Hepatic stellate cell (primary cell): ENCODE measurements at places on chromosomes 3 and 15.

DNA sequence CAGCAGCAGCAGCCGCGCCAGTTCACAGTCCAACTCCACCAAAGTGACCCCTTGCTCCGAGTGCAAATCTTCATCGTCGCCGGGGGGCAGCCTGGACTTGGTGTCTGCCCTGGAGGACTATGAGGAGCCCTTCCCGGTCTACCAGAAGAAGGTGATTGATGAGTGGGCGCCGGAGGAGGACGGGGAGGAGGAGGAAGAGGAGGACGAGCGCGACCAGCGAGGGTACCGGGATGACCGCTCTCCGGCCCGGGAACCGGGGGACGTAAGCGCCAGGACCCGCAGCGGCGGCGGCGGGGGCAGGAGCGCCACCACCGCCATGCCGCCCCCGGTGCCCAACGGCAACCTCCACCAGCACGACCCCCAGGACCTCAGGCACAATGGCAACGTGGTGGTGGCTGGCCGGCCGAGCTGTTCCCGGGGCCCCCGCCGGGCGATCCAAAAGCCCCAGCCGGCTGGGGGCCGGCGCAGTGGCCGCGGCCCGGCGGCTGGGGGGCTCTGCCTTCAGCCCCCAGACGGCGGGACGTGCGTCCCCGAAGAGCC is 224.1 kb upstream of the IL12A start:
- no peak for DNase-seq

- no peak for DNase-seq
Observed at GRCh38 chr15:55267401-55268175, 22.0 kb downstream of the RAB27A start.

- DNase-seq = peak; percentile 62
Observed at GRCh38 chr3:59559721-59560435, 510.1 kb upstream of the CFAP20DC start.

GRCh38 chr15:95196176-95196915 is 965.0 kb downstream of the MCTP2 start:
- DNase-seq = no peak

- DNase-seq = no peak
Observed at GRCh38 chr15:66587749-66588148, 22.0 kb upstream of the LCTL start.

DNA sequence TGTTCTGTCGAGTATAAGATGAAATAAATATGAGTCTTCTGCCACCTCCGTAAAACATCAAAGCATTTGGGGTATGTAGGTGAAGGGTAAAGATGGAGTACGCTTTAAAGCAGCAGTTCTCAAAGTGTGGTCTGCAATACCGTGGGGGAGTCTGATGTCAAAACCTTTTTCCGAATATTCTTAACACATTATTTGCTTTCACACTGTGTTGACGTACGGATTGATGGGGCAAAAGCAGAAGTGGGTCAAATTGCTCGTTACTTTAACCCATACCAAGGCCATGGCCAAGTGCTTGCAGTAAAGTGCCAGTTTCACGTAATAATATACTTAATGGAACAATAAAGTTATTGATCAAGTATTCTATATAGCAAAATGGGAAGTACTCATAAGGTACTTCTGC is 36.3 kb downstream of the PAK2 start:
- no peak for DNase-seq

- DNase-seq = no peak
Observed at GRCh38 chr3:124834723-124835718, 52.1 kb downstream of the ITGB5 start.

DNA sequence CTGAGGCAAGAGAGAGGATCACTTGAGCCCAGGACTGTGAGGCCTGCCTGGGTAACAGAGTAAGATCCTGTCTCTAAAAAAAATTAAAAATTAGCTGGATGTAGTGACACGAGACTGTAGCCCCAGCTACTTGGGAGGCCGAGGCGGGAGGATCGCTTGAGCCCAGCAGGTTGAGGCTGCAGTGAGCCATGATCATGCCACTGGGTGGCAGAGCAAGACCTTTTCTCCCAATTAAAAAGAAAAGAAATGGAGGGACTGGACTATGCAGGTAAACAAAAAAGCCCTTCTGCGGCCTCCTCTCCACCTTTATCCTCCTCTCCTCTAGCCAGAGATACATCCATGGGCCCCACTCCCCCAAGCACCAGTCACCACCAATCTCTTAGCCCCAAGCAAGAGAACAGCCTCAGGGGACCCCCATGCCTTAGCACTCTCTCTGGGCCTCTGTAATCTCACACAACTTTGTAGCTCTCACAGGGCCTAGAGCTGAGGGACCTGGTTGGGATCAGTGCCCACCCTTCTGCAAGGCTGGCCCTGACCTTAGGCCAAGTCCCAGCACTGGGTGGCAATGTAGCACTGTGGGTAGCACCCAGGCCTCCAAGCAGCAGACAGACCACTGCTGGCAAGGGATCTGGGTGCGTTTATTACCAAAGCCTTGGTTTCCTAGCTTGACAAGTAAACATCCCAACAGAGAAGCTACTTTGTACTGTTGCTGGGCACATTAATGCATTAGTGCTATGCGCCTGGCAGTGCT is 43.4 kb downstream of the FAM174B start:
- no peak for DNase-seq

- no peak for DNase-seq
Observed at GRCh38 chr3:132573797-132574211, 23.3 kb upstream of the ACKR4 start.

- no peak for DNase-seq
Observed at GRCh38 chr15:43483297-43484128, 9.4 kb downstream of the TP53BP1 start.

DNA sequence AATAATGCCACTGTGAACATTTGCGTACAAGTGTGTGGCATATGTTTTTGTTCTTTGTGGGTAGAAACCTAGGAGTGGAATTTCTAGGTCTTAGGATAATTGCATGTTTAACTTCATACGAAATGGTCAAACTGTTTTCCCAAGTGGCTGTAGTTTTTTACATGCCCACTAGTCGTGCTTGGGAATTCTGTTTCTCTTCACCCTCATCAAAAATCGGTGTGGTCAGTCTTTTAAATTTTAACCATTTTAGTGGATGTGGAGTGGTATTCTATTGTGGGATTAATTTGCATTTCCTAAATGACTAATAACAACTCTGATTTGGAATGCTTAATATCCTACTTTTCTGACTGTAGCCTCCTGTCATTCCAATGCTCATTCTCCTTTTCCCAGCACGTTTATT is 27.6 kb downstream of the ZFAND6 start:
- DNase-seq = no peak

DNA sequence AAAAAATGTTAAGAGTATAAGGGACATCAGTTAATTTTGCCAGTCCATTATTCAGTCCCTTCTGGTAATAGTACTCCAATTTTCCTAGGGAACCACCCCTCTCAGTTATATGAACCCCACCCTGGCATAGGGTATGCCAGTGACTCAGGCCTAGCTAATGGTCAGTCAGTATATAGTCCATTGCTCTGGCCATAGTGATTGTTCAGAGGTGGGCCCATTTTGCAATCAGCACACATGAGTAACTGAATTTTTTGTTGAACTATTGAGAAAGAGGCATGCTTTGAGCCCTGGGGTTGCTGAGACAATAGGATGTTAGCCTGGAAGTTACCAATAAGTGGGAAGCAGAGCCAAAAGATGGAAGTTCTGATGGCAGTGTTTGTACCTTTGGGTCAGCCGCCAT is 4.1 kb downstream of the LRCH3 start:
- no peak for DNase-seq

DNA sequence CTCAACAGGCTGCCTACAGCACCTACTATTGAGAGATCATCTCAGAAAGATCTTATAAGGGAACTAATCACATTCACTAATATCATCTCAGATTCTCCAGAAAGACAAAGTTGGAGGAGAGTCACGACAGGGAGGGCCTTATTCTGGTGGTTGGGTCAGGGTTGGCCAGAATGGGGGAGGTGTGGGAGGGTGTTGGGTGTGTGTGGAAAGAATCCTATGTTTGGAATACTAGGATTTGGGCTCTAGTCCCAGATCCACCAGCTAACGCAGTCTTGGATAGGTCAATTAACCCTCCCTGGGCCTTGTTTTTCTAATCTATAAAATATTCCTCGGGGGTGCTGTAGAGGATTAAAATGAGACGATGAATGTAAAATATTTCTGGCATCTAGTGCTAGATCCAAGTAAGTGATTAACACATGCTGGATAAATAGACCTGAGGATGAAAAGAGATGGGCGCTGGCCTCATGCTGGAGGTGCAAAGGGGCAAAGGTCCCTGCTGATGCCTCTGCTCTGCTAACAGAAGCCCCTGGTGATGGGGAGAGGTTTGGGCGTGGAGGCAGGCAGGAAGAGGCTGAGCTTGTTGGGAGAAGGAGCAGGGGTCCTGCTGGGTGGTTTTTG is 67.6 kb upstream of the ETV5 start:
- DNase-seq = no peak

GRCh38 chr3:196641333-196642054 is 2.0 kb downstream of the NRROS start:
- DNase-seq = no peak

DNA sequence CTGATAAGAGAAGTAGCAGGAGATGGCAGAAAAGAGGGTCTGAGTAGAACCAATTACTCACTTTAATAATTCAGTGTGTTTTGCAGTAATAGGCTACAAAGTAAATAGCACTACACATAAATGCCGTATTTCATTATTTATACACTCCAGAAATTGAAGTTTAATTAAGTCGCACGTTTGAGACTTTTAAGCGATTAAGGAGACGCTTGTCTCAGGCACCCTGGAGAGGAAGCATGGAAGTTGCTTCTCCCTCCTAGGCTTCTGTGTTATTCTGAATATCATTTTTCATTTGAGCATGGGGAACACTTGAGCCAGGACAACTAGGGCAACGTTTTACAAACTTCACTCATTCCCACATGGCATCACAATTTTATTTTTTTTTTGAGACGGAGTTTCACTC is 12.2 kb downstream of the GXYLT2 start:
- no peak for DNase-seq

DNA sequence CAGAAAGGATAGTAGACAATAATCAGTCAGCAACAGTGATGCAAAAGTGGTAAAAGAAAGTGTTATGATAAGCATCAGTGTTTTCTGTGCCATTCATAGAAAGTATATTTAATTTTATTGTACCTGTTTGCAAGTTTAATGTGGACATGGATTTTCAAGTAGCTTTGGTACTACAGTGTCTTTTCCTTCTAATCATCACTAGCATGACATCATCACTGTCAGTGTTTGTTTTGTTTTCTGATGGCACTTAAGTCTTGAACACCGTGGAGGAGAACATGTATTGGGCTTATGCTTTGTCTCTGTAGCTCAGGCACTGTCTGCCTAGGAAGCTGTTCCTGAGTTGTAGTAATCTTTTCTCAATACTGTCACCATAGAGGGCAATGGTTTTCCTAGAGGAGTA is 41.9 kb downstream of the SETD5 start:
- DNase-seq = no peak

DNA sequence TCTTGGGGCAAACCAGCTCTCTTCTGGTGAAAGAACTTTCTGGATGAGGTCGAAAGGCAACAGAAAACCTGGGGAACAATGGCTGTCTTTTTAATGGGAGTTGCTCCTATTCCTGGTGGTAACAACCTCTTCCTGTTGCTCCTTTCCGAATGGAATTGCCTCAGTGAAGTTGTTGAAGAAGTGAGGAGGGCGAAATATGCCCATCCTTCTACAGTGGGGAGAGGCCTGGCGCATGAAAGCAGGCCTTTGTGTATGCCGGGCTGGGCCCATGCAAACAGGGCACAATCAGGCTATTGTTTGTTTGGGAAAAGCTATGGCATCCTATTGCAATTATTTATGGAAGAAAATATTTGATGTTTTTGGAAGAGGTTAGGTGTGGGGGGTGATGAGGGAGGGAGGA is 166.9 kb downstream of the IGF1R start:
- no peak for DNase-seq

DNA sequence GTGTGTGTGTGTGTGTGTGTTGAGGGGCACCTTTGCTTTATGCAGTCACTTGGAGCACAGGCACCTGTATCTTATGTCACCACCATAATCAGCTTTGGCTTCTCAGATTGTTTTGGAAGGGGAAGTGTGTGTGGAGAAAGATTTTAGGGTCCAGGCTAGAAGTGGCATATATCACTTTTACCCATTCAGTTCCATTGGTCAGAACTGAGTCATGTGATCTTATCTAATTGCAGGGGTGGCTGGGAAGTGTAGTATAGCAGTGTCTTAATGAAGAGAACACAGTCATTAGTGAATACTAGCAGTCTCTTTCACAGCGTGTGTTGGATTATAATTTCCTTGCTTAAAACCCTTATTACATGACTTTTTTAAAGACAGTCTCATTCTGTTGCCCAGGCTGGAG is 20.6 kb downstream of the NCK1 start:
- no peak for DNase-seq
